ENCODE measurements at places on chromosomes 3 and 15.

DNA sequence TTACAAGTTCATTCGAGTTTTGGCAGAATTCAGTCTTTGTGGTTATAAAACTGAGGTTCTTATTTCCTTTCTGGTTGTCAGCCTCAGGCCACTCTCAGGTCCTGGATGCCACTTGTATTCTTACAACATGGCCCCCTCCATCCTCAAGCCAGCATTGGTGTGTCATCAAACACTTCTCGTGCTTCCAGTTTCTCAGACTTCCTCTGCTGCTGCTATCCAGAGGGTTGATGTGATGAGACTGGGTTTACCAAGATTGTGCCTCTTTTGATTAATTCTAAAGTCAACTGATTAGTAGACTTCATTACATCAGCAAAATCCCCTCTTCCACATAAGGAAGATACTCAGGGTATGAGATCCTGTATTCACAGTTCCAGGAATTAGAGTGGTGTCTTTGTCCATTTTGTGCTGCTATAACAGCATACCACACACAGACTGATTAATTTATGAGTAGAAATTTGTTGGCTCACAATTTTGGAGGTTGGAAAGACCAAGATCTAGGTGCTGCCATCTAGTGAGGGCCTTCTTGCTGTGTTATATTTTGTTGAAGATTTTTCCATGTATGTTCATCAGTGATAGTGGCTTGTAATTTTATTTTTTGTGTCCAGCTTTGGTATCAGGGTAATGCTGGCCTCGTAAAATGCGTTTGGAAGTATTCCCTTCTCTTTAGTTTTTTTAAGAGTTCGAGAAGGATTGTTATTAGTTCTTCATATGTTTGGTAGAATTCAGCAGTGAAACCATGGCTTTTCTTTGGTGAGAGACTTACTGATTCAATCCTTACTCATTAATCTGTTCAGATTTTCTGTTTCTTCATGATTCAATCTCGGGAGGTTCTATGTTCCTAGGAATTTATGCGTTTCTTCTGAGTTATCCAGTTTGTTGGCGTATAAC is 11.1 kb downstream of the LRCH3 start:
- DNase-seq = no peak

DNA sequence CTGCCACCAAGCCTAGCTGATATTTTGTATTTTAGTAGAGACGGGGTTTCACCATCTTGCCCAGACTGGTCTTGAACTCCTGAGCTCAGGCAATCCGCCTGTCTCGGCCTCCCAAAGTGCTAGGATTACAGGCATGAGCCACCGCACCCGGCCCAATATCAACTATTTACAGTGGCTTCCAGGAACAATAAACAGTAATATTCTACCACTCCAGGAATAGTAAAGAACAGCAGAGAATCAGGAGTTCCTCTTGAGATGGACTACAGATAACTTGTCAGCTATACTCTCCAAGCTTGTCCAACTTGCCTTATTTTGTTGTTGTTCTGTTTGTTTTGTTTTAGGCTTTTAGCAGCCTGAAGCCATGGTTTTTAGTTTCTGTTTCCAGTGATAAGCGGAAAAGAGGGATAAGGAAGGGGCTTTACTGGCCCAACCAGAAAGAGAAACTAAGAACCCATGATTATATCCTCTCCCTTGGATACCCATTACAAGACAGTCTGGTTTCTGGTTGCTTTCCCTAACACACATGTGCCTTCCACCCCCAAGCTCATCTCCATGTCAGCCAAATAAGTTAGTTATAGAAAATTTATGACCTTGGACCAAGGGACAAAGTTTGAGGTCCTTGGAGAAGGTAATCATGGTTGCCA is 36.7 kb downstream of the ARHGEF3 start:
- no peak for DNase-seq

DNA sequence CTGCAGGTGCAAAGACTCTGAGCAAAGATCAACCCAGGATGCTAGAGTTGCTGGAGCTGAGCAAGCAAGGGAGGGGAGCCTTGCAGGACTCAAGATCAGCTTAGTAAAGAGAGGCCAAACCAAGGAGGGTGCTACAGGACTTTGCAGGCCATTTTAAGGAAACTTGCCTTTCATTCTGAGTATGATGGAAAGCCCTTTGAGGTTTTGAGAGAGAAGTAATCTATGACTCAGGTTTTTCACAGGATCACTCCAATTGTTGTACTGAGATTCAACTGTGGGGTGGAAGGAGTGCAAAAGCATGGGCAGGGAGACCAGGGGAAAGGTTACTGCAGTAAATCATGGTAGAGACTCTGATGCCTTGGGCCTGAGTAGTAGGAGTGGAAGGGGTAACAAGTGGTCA is 260.4 kb upstream of the GPR149 start:
- no peak for DNase-seq

GRCh38 chr3:155283092-155284056 is 10.1 kb downstream of the STRIT1 start:
- no peak for DNase-seq

DNA sequence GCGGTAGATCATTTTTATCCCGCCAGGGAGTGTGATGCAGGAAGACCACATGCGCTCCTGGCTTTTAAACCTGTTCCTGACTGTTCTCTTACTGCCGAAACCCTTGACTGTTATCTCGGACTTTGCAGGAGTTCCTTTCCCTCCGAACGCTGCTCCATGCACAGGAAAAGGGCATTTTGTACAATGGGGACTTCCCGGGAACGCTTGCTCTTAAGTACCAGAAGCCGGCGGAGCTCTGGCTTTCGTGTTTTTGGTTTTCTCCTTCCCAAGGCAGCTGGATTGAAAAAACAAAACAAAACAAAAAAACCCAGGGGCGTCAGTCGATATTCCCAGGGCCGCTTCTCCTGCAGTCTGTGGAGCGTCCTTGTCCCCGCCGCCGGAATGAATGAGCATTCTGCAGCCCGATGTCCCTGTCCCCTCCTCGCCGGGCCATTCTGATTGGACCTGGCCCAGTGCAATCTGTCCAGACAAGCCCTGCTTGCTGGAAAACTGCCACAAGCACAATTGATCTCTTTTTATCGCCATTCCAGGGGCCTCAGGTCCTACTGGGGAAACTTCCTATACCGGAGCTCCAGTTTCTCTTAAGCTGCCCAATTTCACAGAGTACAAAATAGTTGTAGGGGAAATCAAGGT is 44.8 kb downstream of the SLC6A1 start:
- DNase-seq = no peak

DNA sequence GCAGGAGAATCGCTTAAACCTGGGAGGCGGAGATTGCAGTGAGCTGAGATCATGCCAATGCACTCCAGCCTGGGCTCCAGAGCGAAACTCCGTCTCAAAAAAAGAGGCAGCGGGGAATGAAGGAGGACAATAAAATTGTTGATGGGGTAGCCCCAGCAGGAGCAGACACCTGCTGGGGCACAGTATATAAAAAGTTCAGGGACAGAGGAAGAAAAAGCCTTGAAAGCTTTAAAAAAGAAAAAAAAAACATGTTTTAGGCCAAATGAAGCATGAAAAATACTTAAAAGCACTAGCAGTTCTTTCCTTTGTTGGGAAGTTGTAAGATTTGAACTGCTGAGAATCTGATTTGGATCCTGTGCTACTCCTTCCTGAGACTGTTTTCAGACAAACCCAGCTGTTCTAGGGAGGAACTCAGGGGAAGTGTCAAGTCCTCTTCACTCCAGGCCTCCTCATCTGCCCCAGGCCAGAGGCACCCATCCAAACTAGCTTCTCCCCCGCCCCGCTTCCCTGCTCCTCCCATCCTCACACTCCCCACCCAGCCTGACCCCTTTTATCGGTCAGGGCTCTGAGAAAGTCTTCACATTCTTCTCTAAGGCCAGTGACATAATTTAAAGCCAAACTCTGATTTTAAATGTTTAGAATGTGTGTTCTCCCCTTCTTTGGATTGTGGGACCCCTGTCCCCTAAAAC is 4.9 kb downstream of the IL17RD start:
- DNase-seq = no peak

DNA sequence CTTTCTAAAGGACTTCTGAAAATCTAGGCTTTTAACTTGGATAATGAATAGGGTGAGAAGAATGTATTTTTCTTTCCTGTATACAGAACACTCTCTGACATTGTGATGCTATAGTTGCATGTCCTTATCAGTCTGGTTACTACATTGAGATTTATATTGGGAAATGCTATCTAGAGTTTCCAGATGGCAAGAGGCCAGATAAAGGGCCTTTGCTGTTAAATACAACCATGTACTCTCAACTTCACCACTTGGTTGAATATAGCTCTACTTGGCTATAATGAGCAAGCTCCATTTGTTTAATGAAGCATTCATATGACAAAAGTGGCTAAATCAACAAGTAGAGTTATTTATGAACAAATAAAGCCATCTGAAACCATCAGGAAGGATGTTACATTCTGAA is 91.0 kb downstream of the IGSF11 start:
- DNase-seq = no peak

DNA sequence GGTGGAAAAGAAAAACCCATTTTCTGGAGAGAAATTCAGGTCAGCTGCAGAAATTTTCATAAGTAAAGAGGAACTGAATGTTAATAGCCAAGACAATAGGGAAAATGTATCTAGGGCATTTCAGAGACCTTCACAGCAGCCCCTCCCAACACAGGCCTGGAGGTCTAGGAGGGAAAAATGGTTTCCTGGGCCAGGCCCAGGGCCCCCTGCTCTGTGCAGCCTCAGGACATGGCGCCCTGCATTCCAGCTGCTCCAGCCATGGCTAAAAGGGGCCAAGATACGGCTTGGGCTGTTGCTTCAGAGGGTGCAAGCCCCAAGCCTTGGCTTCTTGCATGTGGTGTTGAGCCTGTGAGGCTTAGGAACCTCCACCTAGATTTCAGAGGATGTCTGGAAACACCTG is 92.2 kb downstream of the C3orf70 start:
- DNase-seq = no peak

DNA sequence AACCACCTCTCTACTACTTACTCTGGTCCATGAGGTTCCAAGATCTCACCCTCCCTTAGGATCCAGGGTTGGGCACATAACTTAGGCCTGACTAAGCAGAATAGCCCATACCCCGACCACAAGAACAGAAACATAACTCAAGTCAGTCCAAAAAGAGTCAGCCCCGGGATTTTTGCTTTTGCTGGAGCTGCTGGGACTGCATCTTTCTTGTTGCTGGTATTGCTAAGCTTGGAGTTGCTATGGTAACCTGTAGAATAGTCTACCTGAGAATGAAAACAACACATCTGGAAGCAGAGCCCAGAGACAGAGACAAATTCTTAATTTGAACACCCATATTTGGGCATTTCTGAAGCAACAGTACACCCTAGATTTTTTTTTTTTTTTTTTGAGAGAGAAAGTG is 6.5 kb downstream of the RUBCN start:
- no peak for DNase-seq

GRCh38 chr15:43930079-43930478 is 103.3 kb downstream of the WDR76 start:
- DNase-seq = no peak

- no peak for DNase-seq
These were observed 8.0 kb upstream of the CCDC13 start for GRCh38 chr3:42780892-42781700.

DNA sequence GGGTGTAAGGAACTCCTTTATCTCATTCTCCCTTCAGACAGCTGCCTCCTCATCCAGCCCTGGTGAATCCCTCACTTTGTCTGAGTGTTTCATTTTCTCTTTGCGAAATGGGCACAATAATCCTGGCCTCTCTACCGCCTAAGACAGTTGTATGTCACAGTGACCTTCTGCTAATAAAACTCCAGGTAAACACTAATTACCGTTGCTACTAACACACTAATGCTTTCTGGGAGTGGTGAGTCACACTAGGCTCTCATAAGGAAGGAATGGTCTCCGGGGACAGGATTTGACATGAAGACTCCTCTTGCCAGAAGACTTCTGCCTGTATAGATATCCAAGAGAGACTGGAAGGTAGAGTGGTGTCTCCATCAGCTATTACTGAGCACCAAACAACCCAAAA is 71.7 kb upstream of the SNRK start:
- no peak for DNase-seq

GRCh38 chr3:113222451-113223086 is 11.2 kb downstream of the BOC start:
- no peak for DNase-seq

DNA sequence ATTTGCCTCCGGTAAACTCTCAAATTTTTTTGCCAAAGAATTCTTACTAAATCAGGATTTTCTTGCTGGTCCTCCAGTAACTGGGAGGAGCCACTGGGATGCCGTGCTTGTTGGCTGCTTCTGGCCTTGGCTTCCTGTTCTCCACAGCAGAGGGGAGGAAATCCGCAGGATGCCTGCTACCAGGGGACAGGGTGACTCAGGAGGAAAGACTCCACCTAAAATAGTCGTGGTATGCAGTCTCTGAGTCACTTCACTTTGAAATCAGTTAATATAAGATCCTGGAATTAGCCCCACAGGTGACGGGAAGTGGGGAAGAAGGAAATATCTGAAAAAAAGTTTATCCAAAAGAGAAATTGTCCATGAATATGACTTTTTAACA is 6.5 kb upstream of the TM4SF18 start:
- no peak for DNase-seq
